Stimulated activated CD4-positive, alpha-beta T cell treated with anti-CD3 and anti-CD28 coated beads, Interleukin-4, amount 100 ng/mL, for 4 hours (primary cell): ENCODE measurements at places on chromosomes 1 and 21.

- DNase-seq = no peak
These were observed 1.9 kb downstream of the EIF4G3 start for GRCh38 chr1:21174654-21175323.

DNA sequence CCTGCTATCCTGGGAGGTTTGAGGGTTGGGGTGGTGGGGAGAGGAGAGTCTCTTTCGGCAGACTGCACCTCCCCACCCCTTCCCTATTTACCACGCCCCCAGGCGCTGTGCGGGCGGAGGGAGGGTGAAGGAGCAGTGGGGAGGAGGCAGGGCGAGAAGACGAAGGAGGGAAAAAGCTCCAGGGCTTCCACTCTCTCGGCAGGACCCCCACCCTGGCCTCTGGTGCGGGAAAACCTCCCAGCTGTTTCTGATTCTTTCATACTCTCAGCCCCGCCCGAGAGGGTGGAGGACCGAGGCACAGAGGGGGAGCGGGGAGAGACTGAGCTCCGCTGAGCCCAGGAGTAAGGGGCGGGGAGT is 866 bp upstream of the WNT2B start:
- peak; percentile 21 for DNase-seq

DNA sequence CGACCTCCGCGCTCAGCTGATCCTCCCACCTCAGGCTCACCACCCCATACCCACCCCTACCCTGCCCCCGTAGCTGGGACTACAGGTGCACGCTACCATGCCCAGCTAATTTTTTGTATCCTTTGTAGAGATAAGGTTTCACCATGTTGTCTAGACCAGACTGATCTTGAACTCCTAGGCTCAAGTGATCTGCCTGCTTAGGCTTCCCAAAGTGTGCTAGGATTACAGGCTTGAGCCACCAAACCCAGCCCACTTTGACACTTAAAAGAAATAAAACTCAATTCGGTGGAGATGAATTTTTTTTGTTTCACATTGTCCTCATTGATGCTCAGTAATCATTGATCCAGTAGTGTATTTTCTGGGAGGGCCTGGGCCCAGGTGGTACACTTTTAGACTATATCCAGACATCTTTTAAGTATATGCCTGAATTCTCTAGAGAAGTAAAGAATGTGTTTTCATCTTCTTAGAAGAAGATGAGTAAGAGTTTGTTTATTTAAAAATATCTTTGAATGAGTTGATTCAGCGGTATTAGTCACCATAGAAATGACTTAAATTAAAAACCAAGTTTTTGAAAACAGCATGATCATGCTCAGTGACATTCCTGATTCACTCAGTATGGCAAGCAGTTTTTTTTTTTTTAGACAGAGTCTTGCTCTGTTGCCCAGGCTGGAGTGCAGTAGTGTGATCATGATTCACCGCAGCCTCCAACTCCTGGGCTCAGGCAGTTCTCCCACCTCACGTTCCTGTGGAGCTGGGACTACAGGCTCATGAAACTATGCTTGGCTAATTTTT is 57.8 kb downstream of the EPB41 start:
- DNase-seq = no peak

GRCh38 chr1:2429780-2430591 is 17.6 kb upstream of the PEX10 start:
- DNase-seq = no peak

DNA sequence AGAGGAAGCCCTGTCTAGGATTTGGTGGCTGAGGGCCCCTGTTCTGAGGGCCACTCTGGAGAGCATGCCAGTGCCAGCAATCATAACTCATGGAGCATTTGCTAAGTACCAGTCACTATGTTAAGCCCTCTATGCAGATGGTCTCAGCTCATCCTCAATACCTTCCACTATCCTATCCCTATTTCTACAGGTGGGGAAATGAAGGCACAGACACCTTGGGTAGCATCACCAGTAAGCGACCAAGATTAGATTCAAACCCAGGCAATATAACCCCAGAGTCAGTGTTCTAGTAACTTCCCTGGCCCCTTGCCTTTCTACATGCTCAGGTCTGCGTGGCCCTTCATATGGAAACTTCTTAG is 7.9 kb upstream of the NBPF1 start:
- no peak for DNase-seq

DNA sequence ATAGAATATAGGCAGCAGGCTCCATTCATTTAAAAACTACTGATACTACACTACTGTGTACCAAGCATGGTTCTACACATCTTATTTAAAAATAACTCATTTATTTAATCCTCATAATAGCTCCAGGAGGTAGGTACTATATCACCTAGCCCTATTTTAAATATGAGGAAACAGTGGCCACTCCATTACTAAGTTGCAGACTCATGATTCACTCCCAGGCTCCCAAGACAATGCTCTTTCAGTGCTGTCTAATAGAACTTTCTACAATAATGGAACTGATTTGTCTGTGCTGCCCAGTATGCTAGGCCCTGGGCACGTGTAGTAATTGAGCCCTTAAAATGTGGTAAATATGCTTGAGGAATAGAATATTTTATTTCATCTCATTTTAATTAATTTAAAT is 357.1 kb downstream of the LTN1 start:
- no peak for DNase-seq

- peak; percentile 34 for DNase-seq
These were observed 772 bp downstream of the ADAM15 start for GRCh38 chr1:155051777-155052398.

- peak; percentile 43 for DNase-seq
These were observed 2.3 kb downstream of the KLHDC8A start for GRCh38 chr1:205354259-205355074.

GRCh38 chr1:19342894-19343616 is 30.9 kb downstream of the SLC66A1 start:
- DNase-seq = no peak

- no peak for DNase-seq
These were observed 991 bp downstream of the SELENBP1 start for GRCh38 chr1:151371370-151372057.

DNA sequence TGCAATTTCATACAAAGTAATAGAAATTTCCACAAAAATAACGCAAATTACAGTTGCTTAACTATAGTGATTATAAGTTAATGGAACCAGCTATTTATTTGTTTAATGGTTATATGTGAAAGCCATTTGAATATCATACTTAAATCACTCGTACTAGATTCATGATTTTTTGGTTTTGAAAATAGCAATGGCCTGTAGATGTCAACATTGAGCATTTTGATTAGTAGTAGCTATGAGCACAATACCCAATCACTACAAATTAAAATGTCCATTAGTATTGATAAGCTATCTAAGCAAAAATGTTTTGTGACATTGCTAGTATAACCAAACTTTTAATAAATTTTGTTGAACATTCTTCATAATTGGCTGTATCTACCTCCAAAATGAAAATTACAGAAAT is 10.0 kb downstream of the COL24A1 start:
- DNase-seq = no peak
